ENCODE measurements at places on chromosomes 16 and 17.

DNA sequence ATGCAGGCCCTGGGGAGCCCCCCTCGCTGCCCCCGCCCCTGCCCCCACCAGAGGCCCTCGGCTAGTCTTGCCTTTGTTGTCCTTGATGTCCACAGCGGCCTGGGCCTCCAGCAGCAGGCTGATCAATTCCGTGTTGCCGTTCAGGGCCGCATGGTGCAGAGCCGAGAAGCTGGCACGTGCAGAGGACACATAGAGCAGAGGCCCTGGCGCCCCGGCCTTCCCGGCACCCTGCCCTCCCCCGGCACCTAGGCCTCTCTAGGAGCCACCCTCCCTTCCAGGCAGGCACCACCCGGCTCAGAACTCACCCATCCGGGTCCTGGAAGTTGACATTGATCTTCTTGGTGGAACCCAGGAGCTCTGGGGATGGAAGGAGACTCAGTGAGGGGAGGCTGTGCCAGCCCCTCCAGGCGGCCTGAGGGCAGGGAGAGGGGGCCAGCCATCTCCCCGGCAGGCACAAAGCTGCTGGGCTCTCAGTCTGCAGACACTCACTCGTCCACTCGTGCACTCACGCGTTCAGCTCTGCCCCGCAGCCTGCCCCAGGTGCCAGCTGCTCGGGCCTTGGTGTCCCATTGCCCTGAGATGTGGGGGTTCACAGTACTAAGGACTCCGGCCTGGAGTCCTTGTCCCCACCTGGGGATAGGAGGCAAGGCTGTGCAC, 6.3 kb downstream of the CASKIN1 start:
- no peak for DNase-seq

- DNase-seq = no peak
Measured at GRCh38 chr17:67322042-67322787, 44.2 kb downstream of the PSMD12 start.

GRCh38 chr17:42373896-42374295, 14.3 kb downstream of the STAT3 start:
- no peak for DNase-seq

GRCh38 chr16:67995423-67995822, 3.9 kb downstream of the DPEP2 start:
- DNase-seq = no peak

- no peak for DNase-seq
Measured at GRCh38 chr17:52096056-52096455, 62.5 kb downstream of the CA10 start.

- no peak for DNase-seq
Measured at GRCh38 chr17:39750131-39751015, 12.6 kb downstream of the GRB7 start.

DNA sequence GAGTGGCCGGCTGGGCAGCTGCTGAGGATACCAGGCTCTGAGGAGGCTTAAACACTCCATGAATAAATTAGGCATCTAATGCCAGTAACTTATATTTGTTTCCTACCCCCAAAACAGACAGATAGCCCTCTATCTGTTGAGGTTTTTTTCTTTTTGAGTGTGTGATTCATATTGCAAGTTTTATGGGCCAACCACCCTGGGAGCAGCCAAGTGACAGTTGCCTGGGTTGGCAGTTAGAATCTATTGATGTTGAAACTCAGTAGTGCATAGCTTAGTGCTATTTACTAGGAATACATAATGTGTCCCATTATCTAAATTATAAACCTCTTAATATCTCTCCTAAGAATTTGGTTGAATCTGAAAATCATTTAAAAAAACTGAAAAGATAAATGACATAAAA, 397.4 kb downstream of the CA10 start:
- no peak for DNase-seq

DNA sequence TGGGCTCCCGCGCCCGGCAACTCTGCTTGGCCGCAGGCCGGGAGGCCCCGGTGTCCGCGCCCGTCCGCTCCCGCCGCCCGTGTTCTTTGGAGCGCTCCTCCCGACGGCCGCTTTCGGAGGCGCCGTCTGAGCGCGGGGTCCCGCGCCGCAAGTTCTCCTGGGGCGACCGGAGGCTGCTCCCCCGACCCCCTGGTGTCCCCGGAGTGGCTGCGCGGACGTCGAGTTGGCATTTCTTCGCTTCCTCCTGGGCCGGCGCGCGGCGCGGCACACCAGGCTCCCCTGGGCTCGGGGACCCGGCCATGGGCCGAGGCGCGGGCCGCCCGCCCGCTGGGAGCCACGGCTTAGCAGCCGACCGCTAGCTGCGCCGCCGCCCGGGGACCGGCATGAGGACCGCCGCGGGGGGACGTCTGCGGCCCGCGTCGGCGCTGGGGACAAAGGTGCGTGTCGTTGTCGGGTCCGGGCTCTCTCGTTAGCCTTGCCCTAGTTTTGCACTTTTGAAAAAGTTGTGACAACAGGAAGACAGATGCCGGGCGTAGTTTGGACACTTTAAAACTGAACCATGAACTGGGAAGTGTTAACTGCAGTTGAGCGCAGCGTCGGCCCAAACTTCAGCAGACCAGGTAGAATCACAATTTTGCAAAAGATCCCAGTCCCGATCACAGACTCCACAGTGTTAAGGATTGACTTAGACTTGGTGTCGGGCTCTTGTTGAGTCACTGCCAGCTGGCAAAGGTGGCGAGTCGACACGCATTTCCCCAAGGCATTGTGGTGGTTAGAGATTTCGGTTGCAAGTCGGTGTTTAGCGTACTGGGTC, 700 bp downstream of the UBN1 start:
- peak; percentile 14 for DNase-seq

- DNase-seq = no peak
Measured at GRCh38 chr17:51322390-51323029, 62.2 kb downstream of the UTP18 start.

- DNase-seq = no peak
Measured at GRCh38 chr17:57674894-57675293, 70.2 kb downstream of the CCDC182 start.

GRCh38 chr16:17453364-17454038, 17.3 kb downstream of the XYLT1 start:
- DNase-seq = no peak

GRCh38 chr16:194516-194915, 14.3 kb downstream of the HBQ1 start:
- DNase-seq = no peak

DNA sequence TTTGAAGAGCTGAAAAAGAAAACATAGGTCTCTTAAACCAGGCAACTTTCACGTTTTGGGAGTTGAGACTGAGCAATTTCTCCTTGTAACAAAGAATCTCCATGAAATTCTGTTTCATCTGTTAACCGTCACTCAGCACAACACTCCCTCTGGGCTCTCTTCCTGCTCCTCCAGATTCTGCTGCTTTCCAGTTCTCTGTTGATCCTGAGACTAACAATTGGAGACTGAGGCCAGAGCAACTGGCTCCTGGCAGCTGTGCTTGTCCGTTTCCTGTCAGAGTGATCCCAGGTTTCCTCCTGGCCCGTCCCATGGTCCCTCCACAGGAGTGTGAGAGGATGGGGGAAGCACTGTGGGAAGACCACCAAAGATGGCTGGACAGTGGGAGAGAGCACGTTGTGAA, 32.5 kb downstream of the IST1 start:
- DNase-seq = no peak

Measured in activated CD8-positive, alpha-beta memory T cell treated with anti-CD3 and anti-CD28 coated beads for 1 hour (primary cell).